ENCODE measurements at places on chromosomes 11 and 22.

- no peak for DNase-seq
Measured at GRCh38 chr22:18034076-18034475, 9.7 kb upstream of the MICAL3 start.

DNA sequence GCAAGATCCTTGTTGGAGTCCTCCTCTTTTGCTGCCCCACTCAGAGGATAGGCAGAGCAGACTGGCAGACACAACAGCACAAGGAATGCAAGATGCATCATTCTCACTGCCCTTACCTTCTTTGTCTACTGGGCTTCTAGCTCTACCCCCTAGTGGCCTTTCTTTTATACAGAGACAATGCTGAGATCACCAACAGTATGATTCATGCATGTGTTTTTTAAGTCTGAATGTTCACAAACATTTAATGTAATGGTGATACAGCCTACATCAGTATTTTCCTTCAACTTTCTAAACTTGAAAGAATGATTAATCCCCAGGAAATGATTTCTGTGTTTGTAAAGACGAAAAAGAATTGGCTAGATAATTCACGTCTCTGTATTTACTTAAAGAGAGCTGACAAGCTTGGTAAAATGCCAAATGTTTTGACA lies at the start of gene MMP10:
Gene MMP10, minus strand, starts transcription at position 138 of the 428 bp plus-strand sequence. Its CDS starts 37 bp downstream, at position 101.
- DNase-seq, result peak; percentile 45

DNA sequence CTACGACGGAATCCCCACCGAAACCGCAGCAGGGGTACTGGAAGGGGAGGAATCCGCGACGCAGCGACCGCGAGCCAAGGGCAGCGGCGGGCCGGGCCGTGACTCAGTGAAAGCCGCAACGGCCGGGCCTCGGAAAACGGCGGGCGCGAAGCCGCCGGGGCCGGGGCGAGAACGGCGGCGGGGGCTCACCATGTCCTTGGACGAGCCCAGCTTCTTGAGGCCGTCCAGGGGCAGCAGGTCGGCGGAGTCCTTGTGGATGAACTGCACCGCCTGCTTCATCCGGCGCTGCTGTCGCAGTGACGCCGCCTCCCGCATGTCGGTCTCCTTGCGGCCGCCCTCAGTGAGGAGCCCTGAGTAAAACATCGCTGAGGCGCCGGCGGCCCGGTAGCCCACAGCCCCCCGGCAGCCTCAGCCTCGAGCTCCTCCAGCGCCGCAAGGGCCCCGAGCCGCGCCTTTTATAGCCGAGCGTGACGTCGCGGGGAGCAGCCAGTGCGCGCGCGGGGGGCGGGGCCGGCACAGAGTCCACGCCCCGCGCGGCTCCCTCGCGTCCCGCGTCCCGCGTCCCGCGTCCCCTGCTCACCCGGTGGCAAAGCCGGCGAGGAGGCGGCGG lies at the start of gene NRIP3:
Gene NRIP3, minus strand, starts transcription at position 429 of the 610 bp plus-strand sequence. Its CDS starts 66 bp downstream, at position 363.
- DNase-seq, result peak; percentile 48

- DNase-seq, result no peak
Measured at GRCh38 chr11:76148941-76149613, 57.2 kb downstream of the WNT11 start.

- DNase-seq, result no peak
Measured at GRCh38 chr22:21047035-21047661, 1.4 kb downstream of the LRRC74B start.

DNA sequence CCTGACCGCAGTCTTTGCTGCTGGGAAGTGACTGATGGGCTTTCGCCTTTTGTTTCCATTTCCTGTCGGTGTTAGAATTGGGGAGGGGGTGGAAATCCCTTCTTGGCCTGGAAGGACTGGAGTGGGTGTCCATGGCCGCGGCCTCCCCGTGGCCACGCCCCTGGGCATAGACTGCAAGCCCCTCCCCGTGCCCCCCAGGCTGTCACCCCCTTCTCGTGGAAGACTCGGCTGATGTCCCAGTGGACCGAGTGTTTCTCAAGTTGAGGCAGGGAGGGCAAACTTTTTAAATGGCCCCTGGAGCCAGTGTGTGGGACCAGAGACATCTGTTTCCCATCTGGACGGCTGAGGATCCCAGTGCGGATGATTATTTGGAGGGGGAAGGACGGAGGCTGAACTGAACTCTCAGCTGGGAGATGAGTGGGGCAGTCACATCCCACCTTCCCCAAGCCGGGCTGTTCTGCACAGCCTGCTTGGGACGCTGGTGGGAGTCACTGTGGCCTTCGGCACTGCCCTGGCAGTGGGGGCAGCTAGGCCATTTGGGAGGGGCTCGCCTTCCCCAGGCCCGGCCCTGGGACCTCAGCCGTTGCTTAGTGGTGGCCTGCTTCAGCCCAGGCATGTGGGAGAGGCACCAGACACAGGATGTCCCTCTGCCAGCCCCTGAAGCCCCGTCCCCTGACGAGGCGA lies 1.6 kb downstream of the CD81 start:
- DNase-seq, result no peak

DNA sequence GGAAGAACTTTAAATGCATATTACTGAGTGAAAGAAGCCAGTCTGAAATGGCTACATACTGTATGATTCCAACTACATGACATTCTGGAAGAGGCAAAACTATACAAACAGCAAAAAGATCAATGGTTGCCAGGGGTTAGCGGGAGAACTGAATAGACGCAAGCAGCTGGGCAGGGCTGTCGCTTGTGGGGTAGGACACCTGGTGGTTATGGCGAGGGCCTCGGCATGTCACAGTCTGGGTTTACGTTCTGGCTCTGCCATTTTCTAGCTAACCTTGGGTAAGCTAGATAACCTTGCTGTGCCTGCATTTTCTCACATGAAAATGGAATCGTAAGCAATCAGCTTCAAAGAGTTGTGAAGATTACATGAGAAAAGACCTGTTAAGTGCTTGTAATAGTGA lies 55.2 kb upstream of the SYT13 start:
- DNase-seq, result no peak

DNA sequence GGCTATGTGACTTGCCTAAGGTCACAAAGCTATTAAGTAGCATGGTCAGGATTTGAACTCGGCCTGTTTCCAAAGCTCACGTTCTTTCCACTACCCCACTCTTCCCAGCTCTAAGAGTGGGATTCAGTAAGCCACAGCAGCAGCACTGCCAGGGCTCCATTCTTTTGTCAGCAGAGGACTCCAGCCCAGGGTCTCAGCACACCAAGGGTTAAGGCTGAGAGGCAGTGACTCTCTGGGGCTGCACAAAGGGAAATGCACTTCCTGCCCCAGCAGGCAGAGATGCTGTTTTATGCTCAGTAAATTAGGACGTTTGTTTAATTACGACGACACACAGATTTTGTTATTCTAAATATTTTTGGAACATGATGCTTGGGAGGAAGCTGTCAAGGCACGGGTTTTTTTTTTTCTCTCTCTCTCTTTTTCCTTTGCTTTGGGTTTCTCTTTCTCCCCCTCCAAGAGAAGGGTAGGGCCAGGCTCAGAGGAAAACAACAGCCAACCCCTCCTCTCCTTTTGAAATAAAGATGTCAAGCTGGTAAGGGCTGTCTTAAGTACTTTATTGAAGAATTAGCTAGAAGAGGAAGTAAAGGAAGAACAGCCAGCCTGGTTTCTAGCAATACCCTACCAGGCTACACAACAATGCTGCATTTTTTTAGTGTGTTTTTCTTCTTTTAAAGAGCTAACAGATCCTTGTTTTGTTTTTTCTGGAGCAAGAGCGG lies 2.8 kb downstream of the MYH9 start:
- DNase-seq, result peak; percentile 55

- DNase-seq, result no peak
Measured at GRCh38 chr11:14578541-14578956, 58.4 kb upstream of the PSMA1 start.

GRCh38 chr22:49815641-49816091 lies 12.0 kb downstream of the BRD1 start:
- peak; percentile 25 for DNase-seq

- peak; percentile 20 for DNase-seq
Measured at GRCh38 chr22:36853407-36854099, 7.3 kb upstream of the NCF4 start.

- no peak for DNase-seq
Measured at GRCh38 chr11:77438487-77438886, 35.4 kb downstream of the PAK1 start.

GRCh38 chr11:114774599-114775361 lies 96.5 kb downstream of the NXPE2 start:
- DNase-seq, result peak; percentile 1

GRCh38 chr22:42289671-42290541 lies 19.5 kb upstream of the TCF20 start:
- DNase-seq, result no peak

GRCh38 chr11:3840004-3840869 lies 522 bp downstream of the RHOG start:
- peak; percentile 60 for DNase-seq

- DNase-seq, result no peak
Measured at GRCh38 chr22:31569126-31569525, 72.8 kb downstream of the SFI1 start.

- no peak for DNase-seq
Measured at GRCh38 chr22:41398921-41399320, 17.2 kb downstream of the TEF start.

DNA sequence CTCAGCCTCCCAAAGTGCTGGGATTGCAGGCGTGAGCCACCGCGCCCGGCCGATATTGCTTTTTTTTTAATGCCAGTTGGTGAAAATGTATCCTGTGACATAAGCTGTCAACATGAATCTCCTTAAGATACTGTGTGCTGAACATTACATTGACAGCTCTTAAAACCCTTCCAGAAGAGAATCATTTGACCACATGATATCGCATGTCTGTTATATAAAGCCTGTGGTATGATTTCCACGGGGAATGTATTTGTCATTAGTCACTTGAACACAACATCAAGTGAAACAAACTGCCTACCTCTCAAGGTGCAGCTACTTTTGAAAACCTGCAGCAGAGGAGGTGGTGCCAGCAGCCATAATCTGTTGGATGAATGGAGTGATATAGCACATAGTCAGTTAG lies 67.0 kb downstream of the BCL2L13 start:
- DNase-seq, result peak; percentile 25

DNA sequence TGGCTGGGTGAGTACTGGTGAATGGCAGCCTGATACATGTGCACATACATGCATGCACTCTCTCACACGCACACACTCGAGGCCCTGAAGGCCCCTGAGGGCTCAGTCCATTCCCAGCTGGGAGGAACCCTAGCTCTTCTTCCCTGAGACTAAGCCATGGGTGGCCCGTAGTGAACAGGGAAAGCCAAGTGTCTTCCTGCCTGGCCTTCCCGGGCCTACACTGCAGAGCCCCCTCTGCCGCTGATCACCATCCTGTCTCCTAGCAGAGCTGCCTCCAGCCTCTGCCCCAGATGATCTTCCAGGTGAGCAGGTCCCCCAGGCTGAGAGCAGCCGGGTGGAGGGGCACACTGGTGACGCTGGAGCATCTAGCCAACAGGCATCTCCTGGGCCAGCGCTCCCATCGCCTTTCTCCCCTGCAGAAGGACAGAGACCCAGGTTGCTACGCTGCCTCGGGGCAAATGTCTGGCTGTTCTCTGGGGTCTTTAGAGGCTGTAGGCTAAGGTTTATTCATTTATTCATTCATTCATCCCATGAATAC lies 57.3 kb downstream of the CD82 start:
- DNase-seq, result no peak

- DNase-seq, result no peak
Measured at GRCh38 chr22:38879961-38880360, 7.9 kb upstream of the CBX6 start.

DNA sequence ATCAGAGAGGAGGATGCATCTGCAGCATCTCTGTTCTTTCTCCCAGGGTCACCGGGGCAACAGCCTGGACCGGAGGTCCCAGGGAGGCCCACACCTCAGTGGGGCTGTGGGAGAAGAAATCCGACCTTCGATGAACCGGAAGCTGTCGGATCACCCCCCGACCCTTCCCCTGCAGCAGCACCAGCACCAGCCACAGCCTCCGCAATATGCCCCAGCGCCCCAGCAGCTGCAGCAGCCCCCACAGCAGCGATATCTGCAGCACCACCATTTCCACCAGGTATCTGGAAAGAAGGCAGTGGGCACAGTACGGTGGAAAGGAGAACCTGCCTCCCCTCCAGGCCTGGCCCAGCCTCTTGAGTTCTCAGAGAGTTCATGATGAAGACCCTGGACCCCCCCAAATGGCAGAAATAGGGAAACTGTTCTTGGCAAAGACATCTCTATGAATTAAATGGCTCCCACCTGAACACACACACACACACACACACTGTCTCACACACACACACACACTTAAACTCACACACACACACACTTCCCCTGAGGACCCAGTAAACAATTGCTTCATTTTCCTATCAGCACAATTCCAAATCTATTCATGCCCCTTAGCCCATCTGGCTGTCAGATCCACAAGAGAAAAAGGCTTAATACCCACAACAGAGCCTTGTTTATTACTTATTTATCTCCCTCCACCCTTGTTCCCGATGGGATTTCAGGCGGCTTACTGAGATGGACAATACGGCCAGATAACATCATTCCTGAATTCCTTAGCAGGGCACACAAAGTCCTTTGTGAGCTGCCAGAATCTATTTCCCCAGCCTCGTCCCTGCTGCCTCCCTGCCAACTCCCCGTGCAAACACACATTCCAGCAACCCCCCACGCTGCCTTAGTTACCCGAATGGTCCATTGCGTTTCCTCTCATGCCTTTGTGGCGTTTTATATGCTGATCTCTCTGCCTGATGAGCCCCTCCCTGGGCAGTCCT lies 8.1 kb downstream of the TMA7B start:
- no peak for DNase-seq

DNA sequence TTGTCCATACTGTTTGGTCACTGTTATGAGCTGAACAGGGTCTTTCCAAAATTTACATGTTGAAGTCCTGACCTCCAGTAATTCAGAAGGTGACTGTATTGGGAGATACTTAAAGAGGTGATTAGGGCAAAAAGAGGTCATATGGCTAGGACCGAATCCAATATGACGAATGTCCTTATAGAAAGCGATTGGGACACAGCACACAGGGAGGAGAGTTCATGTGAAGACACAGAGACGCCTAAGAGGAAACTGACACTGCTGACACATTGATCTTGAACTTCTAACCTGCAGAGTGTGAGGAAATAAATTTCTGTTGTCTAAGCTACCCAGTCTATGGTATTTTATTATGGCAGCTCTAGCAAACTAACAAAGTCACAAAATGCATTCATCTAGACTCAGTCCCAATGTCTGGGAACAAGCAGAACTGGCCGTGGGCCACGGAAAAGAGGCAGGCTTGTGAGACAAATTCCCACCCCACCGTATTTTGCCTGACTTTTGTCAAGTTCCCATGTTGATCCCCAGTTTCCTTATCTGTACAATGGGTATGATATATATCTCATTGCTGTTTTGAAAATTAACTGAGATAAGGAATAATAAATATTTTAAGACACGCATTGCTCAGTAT lies 295.0 kb downstream of the NTM start:
- no peak for DNase-seq
